ENCODE measurements at places on chromosomes 2 and 18.

GRCh38 chr18:77057006-77057395 lies 75.6 kb downstream of the MBP start:
- no peak for DNase-seq

DNA sequence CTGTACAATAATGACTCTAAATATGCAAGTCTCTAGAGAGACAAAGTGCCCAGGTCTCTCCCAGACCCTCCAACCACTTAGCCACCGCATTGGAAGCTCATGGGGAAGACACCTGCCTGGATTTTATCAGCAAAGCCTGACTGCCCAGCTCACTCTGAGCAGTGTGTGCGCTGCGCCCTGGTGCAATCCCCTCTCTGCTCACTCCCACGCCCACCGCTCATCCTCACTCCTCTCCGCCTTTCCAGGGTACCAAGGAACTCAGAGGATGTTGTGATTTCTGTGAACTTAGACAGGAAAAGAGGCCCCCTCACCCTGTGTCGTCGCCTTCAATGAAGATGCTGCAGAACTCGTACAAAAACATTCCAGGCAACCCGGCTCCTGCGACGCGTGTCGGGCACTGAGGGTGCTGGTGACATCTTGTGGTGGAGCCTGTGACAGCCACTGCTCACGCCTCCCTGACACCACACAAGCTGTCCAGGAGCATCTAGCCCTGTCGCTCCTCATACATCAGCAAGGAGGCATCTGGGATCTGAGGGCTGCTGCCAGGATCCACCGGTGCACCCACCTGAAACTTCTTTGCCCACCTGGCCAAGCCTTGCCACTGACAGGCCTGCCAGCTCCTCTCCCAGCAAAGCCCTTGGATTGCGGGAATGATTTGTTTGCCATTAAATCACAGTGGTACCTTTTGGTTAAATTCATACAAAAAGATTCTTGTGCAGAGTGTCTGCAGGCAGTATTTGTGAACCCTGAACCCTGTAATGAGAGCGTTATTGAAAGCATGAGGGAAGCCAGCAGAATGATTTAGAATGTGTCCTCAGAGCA lies 220.4 kb downstream of the ZNF516 start:
- DNase-seq, result no peak

DNA sequence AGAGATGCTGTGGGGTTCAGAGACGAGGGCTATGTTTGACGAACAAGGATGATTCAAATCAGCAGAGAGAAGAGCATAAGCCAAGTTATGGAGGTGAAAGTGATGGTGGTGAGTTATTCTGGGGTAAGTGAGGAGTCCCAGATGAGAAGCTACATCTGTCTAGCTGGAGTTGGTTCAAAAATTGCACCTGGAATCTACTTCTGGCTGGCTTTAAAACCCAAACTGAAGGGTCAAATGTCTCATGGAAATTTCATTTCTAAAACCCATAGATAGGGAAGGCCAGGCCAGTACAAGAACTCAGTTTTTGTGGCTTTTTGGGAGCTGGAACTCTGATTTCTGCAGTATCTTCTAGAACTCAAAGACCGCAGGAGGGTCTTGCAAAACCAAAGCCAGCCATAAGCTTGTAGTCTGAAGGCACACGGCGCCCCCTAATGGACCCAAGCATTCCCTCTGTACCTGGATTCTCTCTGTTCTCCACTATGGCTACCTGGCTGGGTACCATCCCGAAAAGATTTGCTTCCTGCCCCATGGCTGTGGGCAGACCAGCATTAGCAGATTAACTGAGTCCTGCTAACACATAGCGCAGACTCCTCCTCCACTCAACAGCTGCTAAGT lies 229.1 kb upstream of the SLC14A2 start:
- DNase-seq, result no peak

GRCh38 chr2:20533993-20534622 lies 87.2 kb downstream of the RHOB start:
- no peak for DNase-seq

DNA sequence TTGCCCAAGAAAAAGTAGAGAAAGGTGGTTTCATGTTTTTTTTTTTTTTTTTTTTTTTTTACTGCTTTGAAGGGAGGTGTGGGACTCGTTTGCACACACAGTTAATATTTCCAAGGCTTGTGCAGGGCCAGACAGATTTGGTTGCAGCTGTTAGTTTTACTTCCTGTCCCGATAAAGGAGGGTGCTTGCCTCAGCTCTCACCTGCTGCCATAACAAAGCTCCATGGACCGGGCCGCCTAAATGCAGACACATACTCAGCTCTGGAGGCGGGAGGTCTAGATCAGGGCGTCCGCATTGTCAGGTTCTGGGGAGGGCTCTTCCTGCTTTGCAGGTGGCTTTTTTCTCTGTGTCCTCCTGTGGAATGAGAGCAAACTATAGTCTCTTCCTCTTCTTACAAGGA lies 69.9 kb downstream of the ODC1 start:
- no peak for DNase-seq

Data from DMS79 (cell line).